ENCODE measurements at places on chromosomes 2 and 18.

GRCh38 chr2:126866451-126866850, 32.2 kb upstream of the TEX51 start:
- DNase-seq: no peak

DNA sequence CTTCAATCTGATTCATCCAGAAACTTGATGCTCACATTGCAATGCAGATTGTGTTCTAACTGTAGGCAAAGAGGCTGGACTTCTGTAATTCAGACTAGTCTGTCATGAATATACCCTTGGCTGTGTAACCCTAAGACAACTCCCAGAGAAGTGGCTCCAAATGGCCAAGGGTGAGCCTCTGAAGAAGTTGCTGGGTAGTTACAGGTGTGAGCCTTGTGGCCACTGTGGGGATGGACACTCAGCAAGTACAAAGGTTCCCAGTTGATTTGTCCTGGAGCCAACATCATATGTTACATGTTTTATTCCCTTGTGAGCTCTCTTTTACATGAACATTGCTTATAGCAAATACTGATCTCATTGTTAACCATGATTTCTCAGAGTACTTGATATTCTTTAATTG, 94.8 kb upstream of the KCNJ3 start:
- DNase-seq: no peak

GRCh38 chr18:24118750-24119577, 19.9 kb upstream of the CABYR start:
- peak; percentile 64 for DNase-seq

DNA sequence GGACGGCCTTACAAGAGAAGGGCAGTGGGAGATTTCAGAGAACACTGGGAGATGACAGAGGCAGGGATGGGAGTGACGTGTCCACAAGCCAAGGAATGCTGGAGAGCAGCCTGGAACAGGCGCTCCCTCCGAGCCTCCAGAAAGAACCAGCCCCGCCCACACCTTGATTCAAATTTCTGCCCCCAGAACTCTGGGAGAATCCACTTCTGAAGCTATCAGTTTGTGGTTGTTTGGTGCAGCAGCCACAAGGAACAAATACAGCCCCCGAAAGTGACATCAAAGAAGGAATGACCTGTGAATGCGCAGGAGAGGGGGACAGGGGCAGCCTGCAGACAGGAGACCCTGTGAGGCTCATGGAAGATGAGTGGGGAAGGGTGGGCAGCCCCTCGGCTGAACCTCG, 67.3 kb downstream of the TWIST2 start:
- DNase-seq: no peak

DNA sequence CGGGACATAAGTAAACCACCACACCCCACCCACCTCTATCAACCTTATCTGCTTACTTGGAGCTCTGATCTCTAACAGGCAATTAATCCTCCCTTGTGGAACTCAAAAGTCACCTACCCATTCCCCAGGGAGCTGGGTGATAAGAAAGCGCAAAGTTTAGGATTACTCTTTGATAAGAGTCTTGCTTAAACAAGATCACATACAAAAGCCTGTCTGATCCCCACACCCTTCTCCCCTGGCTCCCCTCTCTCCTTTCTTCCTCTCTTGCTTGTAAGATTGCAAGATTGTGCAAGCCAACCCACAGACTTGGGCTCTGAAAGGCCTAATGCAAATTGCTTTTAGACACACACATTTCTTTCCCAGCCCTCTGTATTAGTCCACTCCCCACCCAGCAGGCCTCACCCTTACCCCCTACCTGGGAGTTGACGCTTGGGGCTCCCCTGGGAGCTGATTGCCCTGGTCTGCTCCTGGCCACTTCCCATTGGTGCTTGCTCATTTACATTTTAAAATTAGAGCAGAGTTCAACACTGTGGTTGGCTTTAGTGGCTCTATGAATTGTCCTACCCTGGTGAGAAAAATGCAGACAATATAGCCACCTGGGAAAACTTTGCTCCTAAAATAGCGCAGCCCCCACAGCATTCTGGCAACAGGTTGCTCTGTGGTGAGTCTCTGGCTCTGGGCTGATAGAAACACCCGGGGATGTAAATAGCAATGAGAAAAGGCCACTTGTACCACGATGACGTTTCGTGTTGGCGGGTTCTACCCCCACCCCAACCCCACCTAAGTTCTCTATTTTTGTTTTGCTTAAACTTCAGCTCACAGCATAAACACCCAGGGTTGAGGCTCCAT, 92.8 kb upstream of the MSH2 start:
- DNase-seq: no peak

DNA sequence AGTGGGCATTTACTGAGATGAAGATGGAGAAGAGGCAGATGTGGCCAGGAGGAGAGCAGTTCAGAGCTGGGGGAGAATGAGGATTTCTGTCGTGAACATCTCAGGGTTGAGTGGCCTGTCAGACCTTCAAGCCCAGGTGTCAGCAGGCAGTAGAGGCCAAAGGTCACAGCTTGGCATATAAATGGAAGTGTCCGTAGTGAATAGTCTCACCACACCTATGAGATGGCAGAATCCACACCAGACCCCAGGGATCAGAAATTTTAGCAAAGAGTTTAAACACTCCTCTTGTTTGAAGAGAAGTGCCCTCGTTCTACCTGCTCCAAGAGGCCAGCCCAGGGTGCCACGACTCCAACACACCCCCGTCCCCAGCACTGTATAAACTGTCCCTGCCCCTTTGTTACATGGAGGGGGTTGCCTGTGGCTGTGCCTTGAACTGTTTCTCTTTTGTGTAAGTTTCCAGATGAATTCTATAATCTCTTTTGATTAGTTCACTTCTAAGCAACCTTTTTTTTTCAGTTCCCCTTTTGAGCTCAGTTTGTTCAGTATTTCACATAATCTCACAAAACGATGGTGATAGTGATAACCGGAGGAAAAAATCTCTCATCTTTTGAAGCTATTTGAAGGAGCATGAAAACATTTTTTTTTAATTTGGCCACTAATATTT, 69.0 kb upstream of the TTC39C start:
- DNase-seq: no peak

- DNase-seq: no peak
Measured at GRCh38 chr18:73980289-73980979, 167.2 kb downstream of the FBXO15 start.

DNA sequence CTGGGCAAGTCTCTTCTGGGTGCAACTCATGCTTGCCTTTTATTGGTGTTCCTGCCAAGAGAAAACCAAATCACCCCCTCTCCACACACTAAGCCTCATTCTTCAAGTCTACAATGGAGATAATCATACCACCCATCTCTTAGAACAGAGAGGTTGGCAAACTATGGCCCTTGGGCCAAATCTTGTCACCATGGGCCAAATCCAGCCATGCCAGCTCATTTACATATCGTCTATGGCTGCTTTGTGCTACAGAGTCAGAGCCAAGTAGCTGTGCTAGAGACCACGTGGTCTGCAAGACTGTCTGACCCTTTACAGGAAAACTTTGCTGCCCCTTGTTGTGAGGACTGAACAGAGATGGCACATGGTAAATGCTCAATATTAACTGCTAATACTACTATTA, 270.3 kb upstream of the PARD3B start:
- no peak for DNase-seq

DNA sequence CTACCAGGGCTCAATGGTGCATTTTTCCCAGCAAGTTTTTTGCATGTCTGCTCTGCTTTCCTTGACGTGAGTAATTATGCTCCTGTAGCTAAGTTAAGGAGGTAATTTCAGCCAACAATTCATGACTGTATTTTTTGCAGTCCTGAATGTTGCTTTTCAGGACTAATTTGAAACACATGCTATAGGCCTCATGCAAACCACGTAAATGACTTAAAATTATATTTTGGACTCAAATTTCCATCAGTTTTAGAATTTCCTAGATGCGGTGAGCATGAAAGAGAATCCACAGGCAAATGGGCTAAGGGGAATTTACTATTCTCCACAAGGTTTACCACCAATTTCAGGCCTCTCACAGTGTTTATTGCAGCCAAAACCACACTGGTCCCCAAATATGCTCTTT, 589.9 kb upstream of the LRRTM1 start:
- DNase-seq: no peak

DNA sequence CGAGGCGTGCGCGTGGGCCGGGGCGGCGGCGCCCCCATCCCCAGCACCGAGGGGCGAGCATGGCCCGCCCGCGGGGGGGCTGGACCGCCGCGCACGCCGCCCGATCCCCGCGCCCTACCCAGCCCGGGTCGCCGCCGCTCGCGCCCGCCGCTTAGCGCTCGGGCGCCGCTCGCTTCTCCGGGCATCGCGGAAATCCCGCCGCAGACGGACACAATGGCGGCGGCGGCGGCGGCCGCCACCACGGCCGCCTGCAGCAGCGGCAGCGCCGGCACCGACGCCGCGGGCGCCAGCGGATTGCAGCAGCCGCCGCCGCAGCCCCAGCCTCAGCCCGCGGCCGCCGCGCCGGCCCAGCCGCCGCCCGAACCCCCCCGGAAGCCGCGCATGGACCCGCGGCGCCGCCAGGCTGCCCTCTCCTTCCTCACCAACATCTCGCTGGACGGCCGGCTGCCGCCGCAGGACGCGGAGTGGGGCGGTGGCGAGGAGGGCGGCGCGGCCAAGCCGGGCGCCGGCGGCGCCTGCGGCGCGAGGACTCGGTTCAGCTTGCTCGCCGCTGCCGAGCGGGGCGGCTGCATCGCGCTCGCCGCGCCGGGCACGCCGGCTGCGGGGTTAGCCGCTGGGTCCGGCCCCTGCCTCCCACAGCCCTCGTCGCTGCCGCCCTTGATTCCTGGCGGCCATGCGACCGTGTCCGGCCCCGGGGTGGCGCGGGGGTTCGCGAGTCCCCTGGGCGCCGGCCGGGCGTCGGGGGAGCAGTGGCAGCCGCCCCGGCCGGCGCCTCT, 453 bp downstream of the CABLES1 start:
- DNase-seq: peak; percentile 4

GRCh38 chr2:190948671-190949070, 65.3 kb downstream of the STAT1 start:
- DNase-seq: no peak

- no peak for DNase-seq
Measured at GRCh38 chr2:151627353-151627752, 106.9 kb downstream of the NEB start.

DNA sequence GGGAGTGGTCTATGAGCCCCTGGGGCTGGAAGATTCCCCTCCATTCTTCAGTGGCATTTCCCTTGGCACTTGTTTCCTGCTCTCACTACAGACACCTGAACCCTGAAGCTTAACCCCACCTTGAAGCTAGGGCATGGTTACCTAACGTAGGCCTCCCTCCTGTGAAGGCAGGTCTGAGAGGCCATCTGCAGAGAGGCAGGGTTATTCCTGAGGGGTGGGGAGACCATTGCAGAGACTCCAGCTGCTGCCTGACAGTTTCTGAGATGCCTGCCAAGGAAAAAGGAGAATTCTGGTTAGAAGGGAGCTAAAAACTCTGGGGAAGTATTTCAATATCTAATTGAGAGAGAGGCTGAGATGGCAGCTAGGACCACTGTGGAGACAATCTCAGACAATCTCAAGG, 119.3 kb upstream of the NDUFV2 start:
- DNase-seq: no peak

DNA sequence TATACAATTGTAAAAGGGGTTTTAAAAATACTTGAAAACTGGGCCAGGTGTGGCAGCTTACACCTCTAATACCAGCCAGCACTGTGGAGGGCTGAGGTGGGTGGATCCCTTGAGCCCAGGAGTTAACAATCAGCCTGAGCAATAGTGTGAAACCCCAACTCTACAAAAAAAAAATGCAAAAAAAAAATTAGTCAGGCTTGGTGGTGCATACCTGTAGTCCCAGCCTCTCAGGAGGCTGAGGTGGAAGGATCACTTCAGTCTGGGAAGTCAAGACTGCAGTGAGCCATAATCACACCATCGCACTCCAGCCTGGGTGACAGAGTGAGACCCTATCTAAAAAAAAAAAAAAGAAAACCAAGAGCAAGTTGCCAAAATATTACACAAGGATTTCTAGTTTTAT, 182.7 kb downstream of the UBE2E3 start:
- no peak for DNase-seq

DNA sequence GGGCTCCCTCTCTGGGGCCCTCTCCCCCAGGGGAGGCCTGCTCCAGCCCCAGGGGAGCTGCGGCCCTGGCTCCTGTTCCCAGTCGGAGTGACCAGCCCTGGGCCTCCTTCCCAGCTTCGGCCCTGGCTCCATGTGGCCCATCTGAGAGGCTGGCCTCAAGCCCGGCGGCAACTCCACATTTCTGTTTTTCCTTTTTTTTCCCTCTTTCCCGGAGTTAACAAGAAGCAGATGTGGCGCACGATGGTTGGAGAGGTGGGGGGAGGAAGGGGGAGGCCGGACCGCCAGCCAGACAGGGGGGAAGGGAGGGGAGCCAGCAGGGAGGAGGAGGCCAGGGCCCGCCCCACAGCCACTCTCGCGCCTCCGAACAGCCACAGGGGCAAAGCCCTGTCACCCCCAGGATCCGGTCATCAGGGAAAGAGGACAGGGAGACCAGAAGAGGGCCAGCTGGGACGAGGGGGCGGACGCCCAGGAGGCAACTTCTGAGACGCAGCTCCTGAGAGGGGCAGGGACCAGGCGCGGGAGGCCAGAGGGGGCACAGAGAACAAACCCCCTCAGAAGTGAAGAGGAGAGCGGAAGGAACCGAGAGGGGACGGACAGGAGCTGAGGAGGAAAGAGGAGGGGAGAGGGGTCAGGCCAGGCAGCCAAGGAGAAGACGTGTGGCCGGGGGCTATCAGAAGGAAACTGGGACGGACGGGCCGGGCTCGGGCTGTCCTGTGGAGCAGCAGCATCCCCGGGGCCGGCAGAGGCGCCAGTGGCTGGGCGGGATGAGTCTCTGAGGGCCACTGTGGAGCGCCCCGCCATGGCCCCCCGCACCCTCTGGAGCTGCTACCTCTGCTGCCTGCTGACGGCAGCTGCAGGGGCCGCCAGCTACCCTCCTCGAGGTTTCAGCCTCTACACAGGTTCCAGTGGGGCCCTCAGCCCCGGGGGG, at the start of gene EMILIN1:
EMILIN1 (plus strand) TSS at position 349 of the 928 bp plus-strand sequence; CDS start at position 800, 451 bp downstream.
- no peak for DNase-seq

GRCh38 chr2:33577084-33577483, 22.0 kb downstream of the FAM98A start:
- no peak for DNase-seq

- no peak for DNase-seq
Measured at GRCh38 chr18:36476433-36476832, 178.9 kb downstream of the FHOD3 start.

- DNase-seq: no peak
Measured at GRCh38 chr2:40545645-40546044, 93.8 kb upstream of the SLC8A1 start.

DNA sequence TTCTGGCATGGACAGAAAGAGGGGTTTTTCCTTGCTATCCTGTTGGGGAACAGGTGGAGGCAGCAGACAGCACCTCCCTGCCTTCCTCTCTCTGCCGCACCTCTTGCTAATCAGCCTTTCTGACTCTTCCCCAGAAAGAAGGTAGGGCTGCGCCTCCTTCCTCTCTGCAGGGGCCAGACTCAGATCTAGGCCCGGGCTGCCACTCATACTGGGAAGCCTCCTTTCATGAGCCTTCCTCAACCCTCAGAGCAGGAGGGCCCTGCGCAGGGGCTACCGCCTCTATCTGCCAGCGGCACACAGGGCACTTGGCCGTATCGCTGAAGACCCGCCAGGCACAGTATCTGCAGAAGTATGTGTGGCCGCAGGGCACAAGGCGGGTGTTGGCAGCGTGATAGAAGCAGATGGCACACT, 7.1 kb downstream of the NEURL3 start:
- peak; percentile 45 for DNase-seq

All from stimulated activated effector memory CD8-positive, alpha-beta T cell treated with anti-CD3 and anti-CD28 coated beads, Interleukin-12 subunit alpha, Interleukin-12 subunit beta, amount 100 ng/mL, for 72 hours (primary cell).